ENCODE measurements at places on chromosomes 2 and 18. TPM values are rescaled to one million over a fixed set of nuclear protein-coding genes. Genes with fewer than 3 reads are reported as not detected.

GRCh38 chr2:120466704-120467054 lies 120.7 kb downstream of the INHBB start:
- DNase-seq, result no peak
- H3K27me3 ChIP-seq, result no peaks in the 10 kb centered on the region
- no peak overlapping the region for H3K27ac ChIP-seq

DNA sequence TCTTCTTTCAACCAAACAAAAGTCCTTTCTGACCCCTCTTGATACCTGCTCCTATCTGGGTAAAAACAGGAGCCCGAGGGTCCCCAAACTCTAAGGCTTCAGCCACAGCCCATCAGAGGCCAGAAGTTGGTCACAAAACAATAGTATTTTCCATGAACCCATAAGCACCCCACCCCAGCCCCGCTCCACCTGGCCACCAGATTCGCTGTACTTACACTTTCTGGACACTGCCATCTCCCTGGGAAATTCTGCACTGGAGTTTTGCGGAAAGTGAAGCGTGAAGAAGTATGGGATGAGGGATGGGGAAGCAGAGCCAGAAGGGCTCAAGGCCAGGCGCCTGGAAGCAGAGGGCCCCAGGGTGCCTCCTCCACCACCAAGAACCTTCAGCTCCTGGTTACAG lies 5.2 kb upstream of the RUFY4 start:
- no peaks in the 10 kb centered on the region for H3K36me3 ChIP-seq
- DNase-seq, result no peak
- H3K27me3 ChIP-seq, result no peaks in the 10 kb centered on the region
- H3K4me1 ChIP-seq, result peaks cover 4% of the 10 kb centered on the region
- H3K27ac ChIP-seq, result no peak overlapping the region

GRCh38 chr2:171174075-171174474 lies 13.4 kb upstream of the TLK1 start:
- H3K4me1 ChIP-seq, result no peaks in the 10 kb centered on the region
- no peak for DNase-seq
- H3K27me3 ChIP-seq, result no peaks in the 10 kb centered on the region
- no peaks in the 10 kb centered on the region for H3K36me3 ChIP-seq
- no peak overlapping the region for H3K27ac ChIP-seq

GRCh38 chr18:58417752-58418151 lies 211.1 kb downstream of the ALPK2 start:
- H3K27ac ChIP-seq, result no peak overlapping the region
- no peak for DNase-seq
- H3K4me3 ChIP-seq, result no peak overlapping the region
- H3K36me3 ChIP-seq, result no peaks in the 10 kb centered on the region

- H3K4me1 ChIP-seq, result peaks cover 66% of the 10 kb centered on the region
- H3K27ac ChIP-seq, result peak overlapping the region; percentile 79
- no peak for DNase-seq
- H3K27me3 ChIP-seq, result no peaks in the 10 kb centered on the region
Observed at GRCh38 chr2:84972207-84972783, 1.3 kb downstream of the KCMF1 start.

DNA sequence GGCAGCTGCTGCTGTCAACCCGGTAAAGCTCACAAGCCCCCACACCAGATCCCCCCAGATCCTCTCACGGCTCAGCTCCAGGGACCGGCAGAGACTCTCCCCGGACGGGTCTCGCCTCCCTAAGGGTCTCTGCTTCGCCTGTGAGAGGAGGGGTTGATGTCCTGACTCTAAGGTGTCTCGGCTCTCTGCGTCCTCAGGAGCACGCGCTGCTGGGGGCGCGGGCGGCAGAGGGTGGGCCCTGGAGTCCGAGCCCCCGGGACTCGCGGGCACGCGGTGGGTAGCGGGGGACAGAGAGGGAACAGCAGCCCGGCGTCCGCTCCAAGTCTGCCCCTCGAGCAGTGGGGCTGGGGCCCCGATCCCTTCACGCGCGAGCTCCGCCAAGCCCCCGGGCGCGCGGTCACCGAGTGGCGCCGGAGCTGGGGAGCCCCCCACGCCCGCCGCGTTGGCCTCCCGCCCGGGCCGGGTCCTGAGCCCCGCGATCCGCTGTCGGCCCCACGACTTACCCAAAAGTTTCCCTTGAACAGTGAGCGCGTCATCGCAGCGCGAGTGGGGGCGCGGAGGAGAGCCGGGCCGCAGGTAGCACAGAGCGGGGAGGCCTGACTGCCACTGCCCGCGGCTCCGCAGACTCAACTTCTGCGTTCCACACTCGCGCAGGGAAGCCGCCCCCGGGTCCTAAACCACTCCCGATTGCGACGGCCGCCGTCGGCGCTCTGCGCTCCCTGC lies at the start of gene PSTPIP2:
Gene PSTPIP2 (minus strand): TSS at position 608 of the 723 bp plus-strand sequence. CDS start 72 bp downstream, at position 536.
- no peaks in the 10 kb centered on the region for H3K36me3 ChIP-seq
- peak; percentile 59 for DNase-seq
- peak within 1 kb of the TSS; percentile 62 for H3K27ac ChIP-seq
- H3K4me3 ChIP-seq, result peak within 1 kb of the TSS; percentile 76
- H3K4me1 ChIP-seq, result peaks cover 44% of the 10 kb centered on the region

- DNase-seq, result no peak
- no peaks in the 10 kb centered on the region for H3K36me3 ChIP-seq
- H3K27me3 ChIP-seq, result no peaks in the 10 kb centered on the region
- H3K27ac ChIP-seq, result no peak overlapping the region
Observed at GRCh38 chr2:180202467-180202951, 195.4 kb upstream of the CWC22 start.

- H3K4me3 ChIP-seq, result no peak overlapping the region
- no peak overlapping the region for H3K27ac ChIP-seq
Observed at GRCh38 chr2:223114170-223114569, 62.2 kb downstream of the KCNE4 start.

DNA sequence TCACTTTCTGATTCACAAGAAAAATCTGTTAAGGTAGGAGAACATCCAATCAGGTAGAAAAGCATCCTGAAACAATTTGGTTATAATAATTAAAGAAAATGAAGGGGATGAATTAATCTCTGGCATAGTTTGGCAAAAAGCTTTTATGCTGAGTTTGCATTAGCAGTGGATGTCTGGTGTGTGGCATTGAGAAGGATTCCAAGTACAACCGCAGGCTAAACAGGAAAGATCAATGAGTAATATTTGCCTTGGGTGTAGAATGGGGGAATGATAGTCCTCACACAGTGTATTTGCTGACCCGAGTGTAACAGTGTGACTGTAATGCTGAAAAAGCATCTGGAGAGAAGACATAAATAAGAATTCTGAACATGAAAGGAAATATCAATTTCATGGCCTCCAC lies 68.3 kb upstream of the SESTD1 start:
- H3K27me3 ChIP-seq, result no peaks in the 10 kb centered on the region
- H3K4me3 ChIP-seq, result no peak overlapping the region
- no peak overlapping the region for H3K27ac ChIP-seq
- no peak for DNase-seq
- no peaks in the 10 kb centered on the region for H3K4me1 ChIP-seq

DNA sequence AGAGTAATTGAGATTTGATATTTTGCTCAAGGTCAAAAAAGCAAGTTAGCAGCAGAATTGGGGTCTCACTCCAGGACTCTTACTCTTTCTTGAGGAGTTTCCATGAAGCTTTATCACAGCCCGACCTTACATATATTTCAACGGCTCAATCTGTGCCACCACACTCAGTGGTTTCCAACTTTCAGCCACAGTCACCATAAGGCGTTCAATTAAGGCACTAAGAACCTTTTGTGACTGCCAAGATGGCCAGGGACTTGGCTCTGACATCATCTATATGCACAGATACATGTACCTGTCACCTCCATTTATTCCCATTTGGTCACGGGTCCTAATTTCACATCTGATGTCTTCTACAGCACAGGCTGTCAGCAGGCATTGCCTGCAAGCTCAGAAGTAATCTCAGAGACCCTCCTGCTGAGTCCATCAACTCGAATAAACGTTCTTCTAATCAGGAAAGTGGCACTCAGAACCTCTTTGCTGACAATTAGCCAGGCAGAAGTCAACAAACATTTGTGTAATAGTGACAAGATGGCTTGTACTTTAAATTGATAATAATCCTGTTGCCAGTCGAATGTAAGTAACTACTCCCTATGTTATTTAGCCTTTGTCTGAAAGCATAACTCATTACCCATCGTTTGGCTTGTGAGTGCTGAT lies 16.1 kb downstream of the DYTN start:
- H3K27ac ChIP-seq, result no peak overlapping the region
- no peaks in the 10 kb centered on the region for H3K4me1 ChIP-seq
- H3K4me3 ChIP-seq, result no peak overlapping the region
- no peaks in the 10 kb centered on the region for H3K36me3 ChIP-seq

GRCh38 chr2:197437380-197437779 lies 2.6 kb upstream of the SF3B1 start:
- H3K27ac ChIP-seq, result no peak overlapping the region
- no peaks in the 10 kb centered on the region for H3K36me3 ChIP-seq
- peaks cover 25% of the 10 kb centered on the region for H3K4me1 ChIP-seq
- no peak for DNase-seq
- no peak overlapping the region for H3K4me3 ChIP-seq

The VIT gene
- total RNA-seq, result not detected

The LDLRAD4 gene
- total RNA-seq, result 63.0 TPM

The SPR gene
- total RNA-seq, result not detected

The FAM161A gene
- total RNA-seq, result 5.4 TPM

The PSMA8 gene
- total RNA-seq, result 0.67 TPM
